ENCODE measurements at places on chromosomes 11 and 22.
A peak's percentile ranks its signal among the peaks of the same experiment; 100 is the strongest.

DNA sequence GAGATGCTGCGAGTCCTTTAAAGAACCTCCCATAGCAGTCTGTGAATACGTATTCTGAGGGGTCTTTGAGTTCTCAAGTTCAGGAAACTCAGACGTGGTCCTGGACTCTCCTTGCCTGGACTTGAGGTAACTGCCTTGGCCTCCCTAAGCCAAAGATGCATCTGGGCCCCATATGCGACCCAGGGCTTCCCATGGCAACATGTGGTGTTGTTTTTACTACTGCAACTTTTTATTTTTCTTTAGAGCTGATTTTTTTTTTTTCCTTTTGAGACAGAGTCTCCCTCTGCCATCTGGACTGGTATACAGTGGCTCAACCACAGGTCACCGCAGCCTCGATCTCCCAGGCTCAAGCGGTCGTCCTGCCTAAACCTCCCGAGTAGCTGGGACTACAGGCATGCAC lies 321.1 kb downstream of the ST3GAL4 start:
- no peak for DNase-seq

DNA sequence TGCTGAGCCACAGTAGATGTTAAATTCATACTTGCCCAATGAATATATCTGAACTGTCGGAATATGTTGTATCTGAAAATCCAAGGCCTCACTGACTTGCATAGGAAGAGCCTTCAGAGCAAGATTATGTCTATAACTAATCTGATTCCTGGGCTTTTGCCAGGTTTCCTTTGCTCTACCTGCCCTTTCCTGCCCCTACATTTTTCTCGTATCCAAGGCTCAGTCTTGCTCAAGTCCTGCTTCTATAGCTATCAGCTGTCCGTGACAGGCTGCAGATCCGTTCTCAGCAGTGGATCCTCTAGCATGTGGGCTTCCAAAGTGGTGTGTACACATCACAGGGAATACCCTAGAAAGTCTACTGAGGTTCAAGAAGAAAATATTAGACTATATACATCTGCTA lies 18.8 kb upstream of the USP47 start:
- no peak for DNase-seq

- DNase-seq: no peak
These were observed 1493.6 kb downstream of the BRD1 start for GRCh38 chr22:48333816-48334735.

DNA sequence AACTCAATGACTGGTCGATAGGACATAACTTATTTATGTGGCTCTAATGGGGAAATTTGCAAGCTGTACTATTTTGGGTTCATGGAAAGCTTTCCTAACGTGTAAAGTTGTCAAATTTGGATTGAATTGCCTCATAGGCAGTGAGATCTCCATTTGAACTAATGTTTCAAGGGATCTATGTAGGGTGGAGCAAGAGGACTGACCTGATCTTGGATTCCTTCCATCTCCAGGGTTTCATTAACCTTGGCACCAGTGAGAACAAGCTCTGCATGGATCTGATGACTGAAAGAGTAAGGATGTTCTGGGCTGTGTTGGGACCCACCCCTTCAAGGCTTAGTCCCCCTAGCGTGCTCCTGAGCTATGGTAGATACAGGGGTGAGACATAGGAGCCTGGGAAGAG lies 2.1 kb downstream of the ACCSL start:
- DNase-seq: no peak

DNA sequence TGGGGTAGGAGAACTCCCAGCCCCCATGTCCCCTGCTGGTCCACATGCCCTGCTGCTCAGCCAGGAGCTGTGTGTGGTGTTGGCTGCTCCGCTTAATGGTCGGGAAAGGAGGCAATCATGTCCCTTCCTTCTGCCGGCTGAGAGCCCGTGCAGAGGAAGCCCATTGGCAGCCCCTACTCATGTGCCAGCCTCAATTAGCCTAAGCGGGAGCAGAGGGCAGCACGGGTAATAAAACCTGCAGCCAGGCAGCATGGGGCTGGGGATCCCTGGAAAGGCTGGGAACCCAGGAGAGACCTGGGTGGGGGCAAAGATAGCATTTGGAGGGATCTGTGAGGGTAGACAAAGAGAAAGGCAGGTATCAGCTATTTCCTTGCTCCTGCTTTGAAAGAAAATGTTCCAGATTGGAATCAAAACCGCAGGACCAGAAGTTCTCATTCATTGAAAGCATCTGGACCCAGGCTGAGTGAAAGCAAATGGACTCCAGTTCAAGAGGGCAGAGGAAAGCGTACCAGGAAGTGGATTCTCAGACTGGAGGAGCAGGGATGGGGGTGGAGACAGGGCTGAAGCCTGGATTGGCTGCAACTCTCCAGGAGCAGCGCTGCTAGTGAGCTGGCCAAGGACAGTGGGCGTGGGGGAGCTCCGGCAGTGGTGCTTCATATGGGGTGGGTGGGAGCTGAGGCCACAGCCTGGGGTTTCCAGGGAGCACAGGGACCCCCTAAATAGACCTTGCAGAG lies 103.4 kb upstream of the NECTIN1 start:
- DNase-seq: peak; percentile 61

- DNase-seq: no peak
These were observed 551 bp downstream of the AGBL2 start for GRCh38 chr11:47714554-47715081.

DNA sequence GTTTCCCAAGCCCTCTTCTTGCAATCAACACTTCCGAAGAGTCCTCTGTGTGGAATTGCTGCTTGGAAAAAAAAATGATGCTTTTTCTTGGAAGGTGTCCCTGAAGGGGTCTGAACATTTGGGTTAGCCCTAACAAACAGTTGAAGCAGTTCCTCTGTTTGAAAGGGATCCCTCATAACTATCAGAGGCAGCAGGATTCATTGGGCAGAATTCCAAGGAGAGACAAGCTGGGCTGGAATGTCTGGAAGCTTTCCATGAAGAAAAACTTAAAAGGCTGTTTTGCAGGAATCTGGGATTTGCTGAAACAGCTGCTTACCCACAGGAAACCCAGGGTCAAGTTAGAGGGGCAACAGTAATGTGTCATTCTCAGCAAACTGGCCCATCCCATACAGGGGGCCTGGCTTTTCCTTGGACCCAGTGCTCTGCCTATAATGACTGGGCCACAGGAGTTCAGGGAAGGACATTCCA lies 3.1 kb downstream of the CSNK2A3 start:
- DNase-seq: peak; percentile 68

GRCh38 chr11:15989685-15990084 lies 366.7 kb downstream of the SOX6 start:
- DNase-seq: no peak

- no peak for DNase-seq
These were observed 10.0 kb downstream of the MMP7 start for GRCh38 chr11:102520514-102520913.

DNA sequence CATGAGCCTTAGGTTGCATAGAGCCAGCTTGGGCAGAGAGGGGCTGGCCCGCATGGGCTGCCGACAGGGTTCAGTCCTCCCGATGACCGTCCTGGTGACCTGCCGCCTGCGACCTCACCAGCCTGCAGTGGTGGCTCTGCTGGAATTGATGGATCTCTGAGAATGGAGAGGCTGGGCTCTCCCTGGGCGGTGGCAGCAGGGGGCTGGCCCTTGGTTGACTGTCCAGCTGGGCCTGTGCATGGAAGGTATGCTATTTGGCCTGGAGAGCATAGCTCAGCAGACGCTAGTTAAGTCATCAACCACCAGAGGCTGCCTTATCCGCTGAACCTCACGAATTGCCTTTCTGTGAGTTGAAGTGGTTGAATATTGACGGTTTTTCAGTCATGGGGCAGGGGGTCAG lies 19.7 kb downstream of the GRAMD4 start:
- no peak for DNase-seq

DNA sequence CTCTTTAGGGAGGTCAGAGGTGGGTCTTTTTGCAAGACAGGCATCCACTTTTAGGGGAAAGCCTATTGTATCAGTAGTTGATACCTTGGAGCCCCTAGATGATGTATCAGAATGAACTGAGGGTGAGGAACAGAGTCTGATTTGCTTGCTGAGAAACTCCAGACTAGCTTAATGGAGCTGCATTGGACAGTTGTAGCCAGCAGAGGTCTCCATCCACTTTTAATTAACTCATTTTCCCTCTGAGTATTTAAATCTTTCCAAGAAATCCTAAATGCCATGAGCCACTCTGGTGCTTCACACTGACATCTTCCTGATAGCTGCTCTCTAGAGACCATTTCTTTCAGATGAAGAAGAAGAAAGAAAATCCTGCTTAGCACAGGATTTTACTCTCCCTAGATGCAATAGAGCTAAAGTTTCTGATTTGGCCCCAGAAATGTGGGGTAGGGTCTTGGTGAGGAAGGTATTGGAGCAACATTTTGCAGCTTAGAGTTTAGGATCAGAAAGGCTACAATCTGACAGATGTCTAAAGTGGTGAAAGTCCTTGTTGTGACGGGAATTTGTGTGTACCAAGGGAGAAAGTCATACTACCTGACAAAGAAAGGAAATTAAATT lies 38.0 kb downstream of the EXT2 start:
- DNase-seq: no peak

DNA sequence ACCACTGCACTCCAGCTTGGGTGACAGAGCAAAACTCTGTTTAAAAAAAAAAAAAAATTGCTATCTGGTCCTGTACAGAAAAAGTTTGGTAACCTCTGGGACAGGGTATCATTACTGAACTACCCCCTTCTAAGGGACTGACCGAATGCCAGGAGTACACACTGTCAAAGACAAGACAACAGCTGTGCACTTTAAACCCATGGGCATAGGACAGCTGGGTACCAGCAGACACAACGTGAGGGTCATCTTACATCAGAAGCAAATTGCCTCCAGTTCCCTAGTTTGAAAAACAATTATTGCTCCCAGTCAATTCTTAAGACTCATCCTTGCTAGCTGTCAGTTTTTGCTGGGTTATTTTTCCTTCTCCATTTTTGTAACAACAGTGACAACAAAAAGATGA lies 17.8 kb downstream of the CD59 start:
- no peak for DNase-seq

GRCh38 chr11:94681140-94681539 lies 87.0 kb upstream of the AMOTL1 start:
- DNase-seq: no peak

- DNase-seq: no peak
These were observed 47.6 kb upstream of the OLFML1 start for GRCh38 chr11:7437696-7438095.

GRCh38 chr11:108253176-108253575 lies 30.3 kb downstream of the ATM start:
- DNase-seq: no peak

DNA sequence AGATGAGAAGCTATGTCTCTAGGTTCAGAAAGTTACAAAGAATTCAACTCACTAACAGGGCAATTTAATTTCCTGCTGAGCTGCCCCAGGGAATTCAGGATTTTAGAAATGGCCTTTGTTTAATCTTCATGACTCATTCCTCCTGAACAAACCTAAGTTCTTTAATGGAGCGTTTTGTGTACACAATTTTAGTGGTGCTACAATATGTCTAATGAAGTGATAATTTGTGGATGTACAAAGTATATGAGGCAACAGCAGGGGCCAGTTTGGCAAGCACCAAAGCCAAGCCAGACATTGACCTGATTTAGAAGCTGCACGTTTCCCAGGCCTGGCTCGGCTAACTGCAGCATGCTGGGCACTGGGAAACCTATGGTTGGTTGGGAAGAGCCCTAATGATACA lies 34.4 kb upstream of the HEPHL1 start:
- DNase-seq: no peak

- DNase-seq: peak; percentile 84
These were observed 15.5 kb upstream of the TSPAN18 start for GRCh38 chr11:44711113-44711786.

DNA sequence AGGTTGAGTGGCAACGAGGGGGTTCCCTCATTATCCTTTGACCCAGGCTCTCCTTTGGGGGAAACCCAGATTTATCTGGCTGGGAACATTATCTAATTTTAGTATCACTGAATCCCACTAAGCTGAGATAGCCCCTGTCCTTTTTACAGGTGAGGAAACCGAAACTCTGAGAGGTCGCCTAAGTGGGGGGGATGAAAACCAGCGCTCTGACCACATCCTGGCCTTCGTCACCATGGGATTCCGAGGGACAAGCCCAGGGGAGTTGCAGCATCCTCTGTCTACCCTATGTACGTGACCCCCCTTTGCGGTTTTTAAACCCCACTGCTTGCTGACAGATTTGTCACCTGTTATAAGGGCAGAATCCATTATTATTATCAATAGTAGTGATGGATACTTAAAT lies 61.0 kb downstream of the ISX start:
- no peak for DNase-seq

DNA sequence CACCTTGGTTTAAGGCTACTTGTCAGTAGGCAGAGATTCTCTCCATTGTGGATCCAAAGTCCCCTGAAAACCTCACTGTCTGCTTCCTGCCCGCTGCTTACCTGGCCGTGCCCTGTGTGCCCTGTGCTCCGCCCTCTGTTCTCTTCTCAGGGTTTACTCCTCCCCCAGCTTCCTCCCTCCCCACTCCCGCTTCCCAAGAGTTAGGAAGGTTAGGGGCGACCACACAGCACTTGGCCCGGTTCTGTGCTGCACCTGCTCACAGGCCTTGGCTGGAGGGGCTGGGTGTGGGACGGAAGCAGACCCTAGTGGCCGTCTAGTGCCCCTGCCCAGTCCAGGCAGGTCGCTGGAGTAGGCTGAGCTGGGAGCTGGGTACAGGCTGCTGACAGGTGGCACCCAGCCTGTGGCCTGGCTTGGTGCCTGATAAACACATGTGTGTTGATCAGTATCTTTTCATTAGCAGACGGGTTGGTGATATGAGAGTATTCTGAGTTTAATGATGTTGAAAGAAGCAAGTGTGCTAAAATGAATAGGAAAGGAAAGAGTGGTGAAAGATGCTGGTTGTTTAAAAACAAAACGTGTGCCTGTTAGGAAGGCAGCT lies 40.5 kb downstream of the GRAMD4 start:
- no peak for DNase-seq

DNA sequence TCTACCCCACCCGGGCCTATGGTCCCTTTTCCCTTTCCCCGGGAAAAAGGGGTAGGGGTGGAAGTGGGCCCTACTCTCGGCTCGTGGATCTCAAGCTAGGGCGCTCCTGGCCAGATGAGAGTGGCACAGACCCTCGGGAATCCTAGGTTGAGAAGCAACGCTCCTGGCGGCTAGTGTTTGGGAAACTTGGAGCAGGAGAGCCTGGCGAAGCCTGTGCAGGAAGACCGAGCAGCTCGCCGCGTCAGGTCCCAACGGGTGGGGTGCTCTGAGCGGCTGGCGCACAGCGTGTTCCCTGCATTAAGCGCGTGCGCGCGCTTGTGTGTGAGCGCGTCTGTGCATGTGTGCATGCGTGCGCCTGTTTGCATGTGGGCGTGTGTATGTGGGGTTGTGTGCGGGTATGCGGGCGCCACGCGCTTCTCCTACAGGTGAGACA lies 7.1 kb upstream of the FLI1 start:
- DNase-seq: peak; percentile 74
